Fibroblast of skin of left biceps (primary cell): ENCODE measurements at places on chromosomes 2 and 18.

GRCh38 chr18:48412339-48412929 is 3.3 kb upstream of the ZBTB7C start:
- no peak for DNase-seq

GRCh38 chr2:219254590-219255201 is 978 bp upstream of the TUBA4A start:
- no peak for DNase-seq

DNA sequence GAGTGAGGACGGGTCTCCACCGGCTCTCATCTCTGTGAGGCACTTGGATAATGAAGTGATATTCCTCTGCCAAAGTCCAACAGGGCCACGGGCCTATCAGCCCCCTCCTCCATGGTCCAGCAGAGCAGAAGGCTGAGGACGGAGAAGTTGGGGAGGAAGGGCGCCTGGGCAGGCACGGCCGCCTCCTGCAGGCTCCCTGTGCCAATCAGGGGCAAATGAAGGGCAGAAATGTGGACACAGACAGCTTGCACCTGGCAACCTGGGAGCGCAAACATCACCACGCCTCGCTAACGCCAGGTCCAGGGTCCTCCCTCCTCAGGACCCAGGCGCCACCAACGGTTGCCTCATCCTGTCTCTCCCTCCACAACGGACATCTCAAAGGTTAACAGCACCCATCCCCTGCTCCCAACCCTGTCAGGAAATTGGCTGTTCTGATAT is 24.3 kb downstream of the SMAD7 start:
- no peak for DNase-seq

- DNase-seq = no peak
Measured at GRCh38 chr2:215019085-215019484, 119.3 kb downstream of the ABCA12 start.

DNA sequence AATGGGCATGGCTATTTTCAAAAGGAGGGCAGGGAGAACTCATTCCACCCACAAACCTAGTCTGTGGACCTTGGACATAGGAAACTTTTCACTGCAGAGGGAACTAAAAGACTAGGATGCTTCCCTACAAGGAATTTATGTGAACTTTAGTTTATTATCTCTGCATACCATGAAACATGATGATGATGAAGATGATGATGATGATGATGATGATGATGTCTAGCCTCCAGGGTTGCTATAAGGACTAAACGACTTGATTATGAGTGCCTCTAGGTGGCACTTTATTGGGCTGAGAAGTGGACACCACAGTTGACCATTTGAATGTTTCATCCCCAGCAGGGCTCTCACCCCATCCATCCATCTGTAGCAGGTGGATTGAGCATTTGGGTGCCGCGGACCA is 260.0 kb upstream of the TCF4 start:
- no peak for DNase-seq

DNA sequence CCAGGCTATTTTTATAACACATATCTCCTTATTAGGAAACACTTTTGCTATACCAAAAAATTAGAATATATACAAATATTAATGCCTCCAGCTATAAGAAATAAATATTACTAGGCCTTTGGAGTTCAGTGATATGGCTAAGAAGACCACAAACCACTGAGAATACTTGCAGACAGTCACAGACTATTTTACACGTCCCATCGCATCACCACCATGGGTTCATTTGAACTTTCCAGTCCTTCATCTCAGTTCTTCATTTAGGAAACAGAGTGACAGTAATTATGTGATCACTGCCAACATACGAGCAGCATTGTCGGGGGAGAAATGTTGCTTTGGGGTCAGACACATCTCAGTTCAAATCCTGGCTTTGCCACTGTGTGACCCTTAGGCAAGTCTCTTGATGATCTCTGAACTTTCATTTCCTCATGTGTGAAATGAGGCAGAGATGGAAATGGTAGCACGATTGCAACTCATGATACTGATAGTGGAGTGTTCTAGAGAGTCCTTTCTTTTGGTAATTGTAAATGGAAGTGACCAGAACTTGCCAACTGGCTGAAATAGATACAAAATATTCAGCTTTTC is 138.9 kb upstream of the NRP2 start:
- DNase-seq = no peak

- DNase-seq = no peak
Measured at GRCh38 chr2:199718074-199718473, 132.9 kb downstream of the FTCDNL1 start.

GRCh38 chr2:42858140-42859005 is 66.0 kb upstream of the HAAO start:
- DNase-seq = no peak

GRCh38 chr2:28390746-28391563 is 1.7 kb upstream of the FOSL2 start:
- peak; percentile 85 for DNase-seq

DNA sequence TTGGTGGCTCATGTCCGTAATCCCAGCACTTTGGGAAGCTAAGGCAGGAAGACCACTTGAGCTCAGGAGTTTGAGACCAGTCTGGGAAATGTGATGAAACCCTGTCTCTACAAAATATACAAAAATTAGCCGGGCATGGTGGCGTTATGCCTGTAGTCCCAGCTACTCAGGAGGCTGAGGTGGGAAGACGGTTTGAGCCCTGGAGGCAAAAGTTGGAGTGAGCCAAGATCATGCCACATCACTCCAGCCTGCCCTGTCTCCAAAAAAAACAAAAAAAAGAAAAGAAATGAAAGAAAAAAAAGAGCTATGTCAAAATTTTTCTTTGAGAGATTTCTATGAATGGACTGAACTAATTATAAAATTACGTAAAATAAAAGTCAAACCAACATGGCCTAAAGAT is 34.7 kb downstream of the ROCK2 start:
- DNase-seq = no peak

GRCh38 chr2:52933878-52934277 is 833.7 kb upstream of the CHAC2 start:
- DNase-seq = no peak

- DNase-seq = no peak
Measured at GRCh38 chr2:193476171-193476800, 1281.6 kb upstream of the TMEFF2 start.

DNA sequence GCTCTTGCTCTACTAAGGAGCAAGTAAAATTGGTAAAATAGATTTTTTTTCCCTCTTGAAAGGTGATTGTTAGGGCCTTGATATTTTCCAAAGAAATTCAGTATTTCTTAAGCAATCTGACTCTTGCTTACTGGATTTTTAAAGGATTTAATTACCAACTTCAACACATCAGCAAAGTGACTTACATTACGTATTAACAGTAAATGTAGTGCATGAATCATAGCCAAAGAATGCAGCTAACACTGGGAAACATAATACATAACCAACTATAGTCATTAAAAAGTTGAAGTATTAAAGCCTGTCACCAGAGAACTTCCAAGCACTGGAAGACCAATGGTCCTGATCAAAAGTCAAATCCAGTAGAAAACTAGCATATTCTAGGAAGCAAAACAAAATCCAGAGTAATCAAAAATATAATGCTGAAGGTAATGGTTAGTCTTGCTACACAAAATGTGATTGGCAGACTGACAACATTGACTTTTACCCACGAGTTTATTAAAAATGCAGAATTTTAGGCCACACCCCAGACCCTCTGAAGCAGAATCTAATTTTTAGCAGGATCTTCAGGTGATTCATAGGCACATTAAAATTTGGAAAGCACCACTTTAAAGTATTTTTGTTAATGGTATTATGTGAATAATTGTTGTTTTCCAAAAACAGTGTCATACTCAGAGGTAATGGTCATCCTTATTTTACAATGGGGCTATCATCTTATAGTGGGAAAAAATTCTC is 31.8 kb upstream of the CAVIN2 start:
- peak; percentile 79 for DNase-seq

- peak; percentile 97 for DNase-seq
Measured at GRCh38 chr2:152421521-152422370, 86.8 kb downstream of the FMNL2 start.

DNA sequence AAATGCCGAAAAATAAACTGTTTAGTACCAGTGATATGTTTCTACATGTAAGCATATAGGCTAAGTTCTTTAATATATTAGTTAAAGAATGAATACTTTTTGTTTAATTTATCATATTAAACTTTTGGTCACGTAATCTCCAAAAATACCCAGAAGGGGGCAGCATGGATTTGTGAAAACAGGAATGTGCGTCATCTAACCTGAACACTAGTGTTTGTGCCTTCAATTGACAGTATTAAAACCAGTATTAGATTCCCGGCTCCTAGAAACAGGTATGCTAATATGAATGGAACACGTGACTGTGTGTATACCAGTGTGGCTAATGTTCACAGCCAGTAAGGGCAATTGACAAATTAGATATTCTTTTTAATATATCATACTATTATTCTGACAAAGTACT is 51.8 kb downstream of the WDR7 start:
- DNase-seq = no peak

DNA sequence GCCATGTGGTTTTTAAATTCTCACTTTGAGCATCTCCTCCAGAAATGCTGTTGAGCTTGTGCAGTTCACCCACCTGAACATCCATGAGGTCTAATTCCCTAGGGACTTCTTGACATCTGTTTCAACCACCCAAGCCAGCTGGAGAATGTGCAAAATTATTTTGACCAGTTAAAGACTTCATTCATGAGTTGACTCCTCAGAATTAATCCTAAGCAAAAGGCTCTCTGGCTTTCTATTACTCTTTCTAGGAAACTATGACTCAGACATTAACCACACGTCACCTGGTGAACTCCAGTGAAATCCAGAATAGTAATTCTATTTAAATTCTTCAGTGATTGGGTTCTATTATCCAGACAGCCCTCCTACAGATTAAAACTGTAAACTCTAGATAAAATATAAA is 247.5 kb downstream of the NBAS start:
- no peak for DNase-seq

DNA sequence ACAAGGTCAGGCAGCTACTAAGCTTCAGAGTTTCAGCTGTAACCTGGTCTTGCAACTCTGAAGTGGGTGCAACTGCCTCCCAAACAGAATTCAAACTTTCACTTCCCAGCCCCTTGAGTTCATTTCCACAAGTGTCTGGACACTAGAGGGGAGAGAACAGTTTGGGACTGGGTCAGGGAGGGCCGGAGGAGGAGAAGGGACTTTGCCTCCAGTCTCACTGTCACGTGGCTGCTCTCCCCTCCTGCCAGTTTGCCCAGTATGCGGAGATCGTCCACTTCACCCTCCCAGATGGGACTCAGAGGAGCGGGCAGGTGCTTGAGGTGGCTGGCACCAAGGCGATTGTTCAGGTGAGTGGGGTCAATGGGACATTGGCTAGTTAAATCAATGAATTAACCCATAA is 20.6 kb upstream of the ANKRD53 start:
- no peak for DNase-seq

- DNase-seq = no peak
Measured at GRCh38 chr2:233714121-233714520, 1.4 kb downstream of the UGT1A5 start.

DNA sequence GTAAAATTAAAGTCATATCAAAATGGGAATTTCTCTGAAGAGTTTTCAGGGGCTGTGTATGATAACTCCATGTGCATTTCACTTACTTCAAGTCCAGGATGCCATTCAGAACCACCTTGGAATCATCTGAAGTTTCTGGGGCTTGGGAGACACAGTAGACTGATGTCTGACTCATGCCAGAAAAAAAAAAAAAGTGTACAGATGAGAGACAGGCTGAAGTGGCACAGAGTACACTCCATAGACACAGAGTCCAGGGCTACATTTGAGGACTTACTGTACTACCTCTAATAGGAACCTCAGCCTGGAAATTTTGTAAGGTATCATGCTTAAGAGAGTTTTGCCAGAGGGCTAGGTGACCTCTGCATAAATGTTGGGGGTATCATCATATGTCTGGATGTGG is 92.0 kb downstream of the SS18 start:
- no peak for DNase-seq

DNA sequence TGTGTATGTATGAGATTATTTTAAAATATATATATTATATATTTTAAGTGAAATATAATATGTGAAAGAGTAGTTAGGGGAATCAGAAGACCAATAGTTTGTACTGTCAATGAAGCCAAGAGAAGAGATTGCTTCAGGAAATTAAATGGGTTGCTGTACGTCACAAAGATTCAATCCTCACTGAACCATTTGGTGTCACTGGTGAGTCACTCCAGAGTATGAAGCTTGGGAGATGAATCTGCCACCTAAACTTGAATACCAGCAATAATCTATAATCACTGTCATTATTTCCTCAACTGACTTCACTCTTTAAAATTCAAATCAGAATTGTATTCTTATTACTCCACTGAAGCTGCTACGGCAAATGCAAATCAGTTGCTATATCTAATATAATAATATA is 41.9 kb upstream of the SCN9A start:
- peak; percentile 15 for DNase-seq

DNA sequence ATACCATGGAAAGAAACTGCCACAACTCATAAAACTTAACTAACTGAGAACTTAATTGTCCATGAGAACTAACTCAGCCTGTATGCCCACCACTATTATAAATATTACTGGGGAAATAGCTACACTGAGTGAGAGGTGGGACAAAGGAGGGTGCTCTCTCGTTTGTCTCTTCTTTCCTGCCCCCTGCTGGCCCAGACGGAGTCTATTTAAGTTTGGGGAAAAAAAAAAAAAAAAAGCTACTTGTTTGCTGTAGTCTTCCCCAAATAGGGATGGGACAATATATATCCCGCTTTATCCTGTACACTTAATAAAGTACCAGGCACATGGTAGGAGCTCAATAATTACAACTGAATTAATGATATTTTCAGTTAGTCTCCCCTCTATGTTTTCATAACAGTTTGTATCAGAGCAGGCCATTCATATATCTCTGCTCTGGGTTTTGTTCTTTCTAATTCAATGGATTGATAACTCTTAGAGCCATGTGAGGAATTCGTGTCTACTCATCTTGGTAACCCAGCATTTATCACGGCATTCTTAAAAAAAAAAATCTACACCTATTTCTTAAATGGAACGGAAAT is 647.6 kb upstream of the PKDCC start:
- DNase-seq = no peak

DNA sequence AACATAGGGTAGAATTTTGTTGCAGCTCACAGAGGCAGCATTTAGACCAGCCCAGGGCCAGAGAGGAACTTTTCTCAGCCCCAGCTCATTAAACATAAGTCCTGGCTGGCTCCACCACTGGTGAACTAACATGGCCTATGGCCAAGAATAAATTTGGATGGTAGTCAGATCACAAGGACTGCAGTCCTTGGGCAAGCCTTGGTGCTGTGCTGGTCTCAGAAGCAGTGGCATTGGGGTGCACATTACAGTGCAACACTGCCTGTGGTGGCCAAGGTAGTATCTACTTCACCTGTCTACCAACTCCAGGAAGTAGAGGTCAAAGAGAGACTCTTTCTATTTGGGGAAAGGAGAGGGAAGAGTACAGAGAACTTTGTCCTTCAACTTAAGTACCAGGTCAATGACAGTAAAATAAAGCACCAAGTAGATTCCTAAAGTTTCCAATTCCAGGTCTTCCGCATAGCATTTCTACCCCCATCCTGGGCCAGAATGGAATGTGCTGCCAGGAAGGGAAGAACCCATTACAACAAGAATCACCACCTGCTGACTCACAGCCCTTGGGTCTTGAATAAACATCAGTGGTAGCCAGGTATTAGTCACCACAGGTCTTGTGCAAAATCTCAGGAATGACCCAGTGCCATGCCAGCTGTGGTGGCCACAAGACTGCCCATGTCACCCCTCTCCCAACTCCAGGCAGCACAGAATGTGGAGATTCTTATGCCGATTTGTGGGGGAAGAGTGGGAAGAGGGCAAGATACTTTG is 155.4 kb upstream of the FSIP2 start:
- no peak for DNase-seq
